Stimulated activated CD4-positive, alpha-beta T cell treated with anti-CD3 and anti-CD28 coated beads, Interleukin-4, amount 100 ng/mL, for 4 hours (primary cell): ENCODE measurements at places on chromosomes 1 and 21.

GRCh38 chr1:42165511-42166210 is 1.1 kb upstream of the GUCA2A start:
- DNase-seq: no peak

DNA sequence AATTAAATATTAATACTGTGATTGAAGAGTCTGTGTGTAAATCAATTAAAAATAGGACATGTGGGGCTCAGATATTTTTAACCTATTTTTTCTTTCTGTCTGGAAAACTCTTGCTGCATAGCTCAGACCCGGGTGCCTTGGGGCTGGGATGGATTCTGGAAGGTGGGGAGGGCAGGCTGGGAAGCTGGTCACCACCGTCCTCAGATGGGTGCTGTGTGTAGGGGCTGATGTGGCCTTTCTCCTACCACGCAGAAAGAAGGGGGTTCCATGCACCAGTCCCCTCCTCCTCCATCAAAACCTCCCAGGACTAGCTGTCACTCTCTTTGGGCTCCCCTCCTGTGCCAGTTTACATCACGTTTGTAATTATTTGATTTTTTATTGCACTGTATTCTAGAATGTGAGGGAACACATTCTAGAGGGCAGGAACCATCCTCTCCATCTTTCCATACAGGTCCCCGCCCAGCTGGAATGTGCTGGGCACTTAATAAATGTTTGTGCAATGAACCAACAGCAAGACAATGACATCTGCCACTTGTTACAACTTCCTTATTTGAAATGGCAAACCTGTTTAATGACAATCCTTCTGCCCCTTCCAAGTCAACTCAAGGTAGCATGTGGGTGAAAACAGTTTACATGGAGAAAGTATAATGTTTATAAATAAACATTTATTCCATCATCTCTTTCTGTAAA is 104.3 kb downstream of the EDEM3 start:
- DNase-seq: no peak

- no peak for DNase-seq
Measured at GRCh38 chr1:194347200-194347599, 1160.8 kb upstream of the B3GALT2 start.

DNA sequence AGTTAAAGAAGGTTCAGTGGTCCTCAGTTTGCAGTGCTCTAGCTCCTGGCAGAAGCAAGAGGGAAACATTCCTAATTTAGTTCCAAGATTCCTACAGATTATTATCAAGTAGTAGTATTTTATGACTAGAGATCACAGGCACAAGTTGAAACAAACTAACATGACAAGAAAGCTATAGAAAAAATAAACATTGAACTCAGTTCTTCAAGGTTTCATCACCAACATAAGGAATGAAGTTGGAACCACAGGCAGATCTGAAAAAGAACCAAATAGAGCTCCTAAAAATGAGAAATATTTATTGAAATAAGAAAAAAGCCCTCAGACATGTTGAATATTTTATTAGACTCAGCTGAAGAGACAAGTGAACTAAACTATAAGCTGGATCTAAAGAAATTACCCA is 40.6 kb downstream of the PDC start:
- no peak for DNase-seq

DNA sequence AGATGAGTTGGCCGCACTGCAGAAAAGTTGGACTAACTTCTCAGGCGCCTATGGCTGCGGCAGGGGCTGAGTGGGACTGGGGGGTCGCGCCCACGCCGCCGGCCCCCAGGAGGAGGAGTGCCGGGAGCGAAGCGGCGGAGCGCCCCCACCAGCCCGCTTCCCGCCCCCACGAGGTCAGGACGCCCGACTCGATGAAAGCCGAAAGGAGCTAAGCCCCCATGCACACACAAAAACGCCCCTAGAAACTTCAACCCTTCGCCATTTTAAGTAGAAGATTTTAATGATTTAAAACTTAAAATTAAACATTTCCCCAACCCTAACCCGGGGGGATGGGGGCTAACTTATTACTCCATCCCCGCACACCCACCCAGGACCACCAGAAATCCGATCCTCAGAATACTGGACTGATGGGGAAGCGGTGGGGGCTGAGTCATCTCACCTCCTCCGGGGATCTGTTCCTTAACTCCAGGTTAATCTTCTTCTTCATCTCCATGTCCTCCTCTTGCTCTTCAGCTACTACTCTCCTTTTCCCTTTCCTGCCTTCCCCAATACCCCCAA is 539 bp downstream of the ANP32E start:
- peak; percentile 30 for DNase-seq

DNA sequence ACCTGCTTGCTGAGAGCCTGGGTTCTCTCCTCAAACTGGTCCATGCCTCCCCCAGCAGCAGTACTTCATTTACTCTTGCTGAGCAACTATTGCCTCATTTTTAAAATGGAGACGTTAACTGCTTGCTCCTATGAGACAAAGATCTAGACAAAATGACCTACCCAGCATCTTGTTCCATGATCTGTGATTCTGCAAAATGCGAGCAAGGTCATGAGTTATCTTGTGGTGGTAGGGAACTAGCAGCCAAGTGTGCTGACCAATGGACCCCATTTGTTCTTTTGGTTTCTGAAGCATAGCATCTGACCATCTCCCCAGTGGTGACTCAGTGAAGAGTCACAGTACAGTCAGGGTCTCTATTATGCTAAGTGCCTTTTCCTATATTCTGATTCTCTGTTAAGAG is 40.4 kb downstream of the TBX15 start:
- DNase-seq: no peak

DNA sequence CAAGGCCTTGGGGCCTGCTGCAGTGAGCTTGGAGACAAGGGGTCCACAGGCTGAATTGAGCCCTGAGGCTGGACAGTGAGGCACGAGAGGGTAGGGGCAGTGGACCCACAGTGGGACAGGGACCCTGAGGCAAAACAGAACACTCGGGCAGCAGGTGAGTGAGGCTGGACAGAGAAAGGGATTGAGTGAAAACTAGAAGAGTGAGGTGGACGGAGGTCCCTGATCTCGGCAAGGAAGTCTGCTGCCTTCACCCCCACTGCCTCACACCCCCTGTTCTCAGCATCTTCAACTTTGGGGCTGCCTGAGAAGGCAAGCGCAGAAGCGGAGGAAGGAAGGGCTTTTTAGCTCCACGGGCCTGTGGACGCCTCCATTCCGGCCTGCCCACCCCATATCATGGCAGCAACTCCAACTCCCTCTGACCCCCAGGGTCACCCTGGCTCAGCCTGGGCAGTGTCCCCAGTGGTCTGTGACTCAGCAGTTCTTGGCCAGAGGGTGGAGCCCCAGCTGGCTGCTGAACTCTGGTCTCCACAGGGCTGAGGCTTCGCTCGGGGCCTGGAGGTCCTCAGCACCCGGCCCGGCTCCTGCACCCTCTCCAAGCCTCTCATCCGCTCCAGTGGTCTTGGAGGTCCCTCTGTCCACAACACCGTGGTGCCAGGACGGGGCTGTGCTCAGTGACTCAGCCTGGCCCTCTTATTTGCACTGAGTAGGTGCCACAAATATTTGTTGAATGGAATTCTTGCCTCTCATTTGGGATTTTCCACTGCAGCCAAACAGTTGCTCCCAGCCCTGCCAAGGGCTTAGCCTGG is 60.0 kb upstream of the EPS8L3 start:
- no peak for DNase-seq

DNA sequence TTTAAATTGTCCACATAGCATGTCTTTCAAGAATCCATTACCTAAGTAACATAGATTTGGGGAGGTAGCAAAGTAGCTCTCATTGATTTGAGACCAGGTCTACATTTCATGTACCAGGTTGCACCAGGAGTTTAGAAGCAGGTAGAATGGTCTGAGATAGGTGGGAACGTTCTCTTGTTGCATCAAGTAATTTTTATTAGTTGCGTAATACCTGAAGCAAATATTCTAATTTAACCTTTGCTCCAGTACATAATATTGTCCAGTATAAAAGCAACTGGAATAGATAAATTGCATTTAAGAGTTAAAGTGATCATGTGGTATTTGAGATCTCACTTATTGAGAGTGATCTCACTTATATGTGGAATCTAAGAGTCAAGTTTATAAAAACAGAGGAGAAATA is 597.1 kb upstream of the PRMT6 start:
- DNase-seq: no peak

- no peak for DNase-seq
Measured at GRCh38 chr1:14875524-14876509, 277.3 kb downstream of the KAZN start.

DNA sequence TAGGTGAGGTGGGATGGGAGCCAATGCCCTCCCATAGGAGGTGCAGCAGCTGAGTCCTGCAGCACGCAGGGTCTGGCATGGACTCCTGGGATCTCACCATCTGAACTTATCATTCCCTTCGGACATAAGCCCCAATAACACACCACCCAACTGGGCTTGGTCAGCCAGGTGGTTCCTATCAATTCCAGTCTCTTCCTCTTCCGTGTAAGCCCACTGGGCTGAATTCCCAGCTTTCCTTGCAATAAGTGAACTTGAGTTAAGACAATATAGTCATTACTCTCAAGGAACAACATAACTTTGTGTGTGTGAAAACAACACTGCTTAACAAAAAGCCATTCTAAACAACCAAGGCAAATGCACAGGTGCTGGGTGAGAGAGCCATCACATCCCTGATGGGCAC is 86.6 kb upstream of the EDN2 start:
- no peak for DNase-seq

DNA sequence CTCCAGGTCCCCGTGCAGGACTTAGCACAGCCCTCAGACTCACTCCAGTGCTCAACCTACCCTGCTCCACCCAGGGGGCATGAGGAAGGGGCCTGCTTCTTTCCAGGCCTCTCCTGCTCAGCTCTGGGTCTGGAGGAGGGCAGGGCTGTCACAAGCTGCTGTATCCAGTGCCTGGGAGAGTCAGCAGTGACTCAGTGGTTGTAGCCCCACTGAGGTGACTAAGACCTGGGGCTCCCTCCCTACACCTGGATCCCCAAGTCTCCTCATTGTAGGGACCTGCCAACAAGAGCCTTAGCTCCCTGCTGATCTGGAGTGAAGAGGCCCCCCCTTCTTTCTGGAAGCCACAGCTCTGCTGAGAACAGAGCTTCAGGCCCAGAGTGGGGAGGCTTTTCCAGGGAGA is 36.1 kb upstream of the FAM131C start:
- DNase-seq: no peak

GRCh38 chr21:15543473-15543872 is 186.3 kb upstream of the USP25 start:
- DNase-seq: no peak

DNA sequence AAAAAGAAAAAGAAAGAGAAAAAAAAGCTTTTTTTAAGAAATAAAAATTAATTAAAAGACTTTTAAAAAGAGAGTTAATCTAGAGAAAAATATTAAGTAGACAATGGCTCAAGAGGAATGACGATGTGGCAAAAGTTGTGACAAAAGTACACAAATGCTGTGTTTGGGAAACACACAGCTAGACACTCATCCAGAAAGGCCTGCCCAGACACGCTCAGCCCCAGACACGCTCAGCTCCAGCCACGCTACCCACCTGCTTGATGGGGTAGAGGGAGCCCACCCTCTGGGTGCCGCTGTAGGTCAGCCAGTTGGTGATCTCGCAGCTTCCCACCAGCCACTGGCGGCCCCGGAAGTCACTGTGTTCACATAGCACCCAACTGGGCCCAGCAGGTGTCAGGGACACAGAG is 10.2 kb downstream of the CD52 start:
- DNase-seq: no peak

- peak; percentile 54 for DNase-seq
Measured at GRCh38 chr1:109397581-109398342, at the start of gene SORT1. Gene SORT1 (minus strand): TSS chr1:109397918. CDS start chr1:109397892, 26 bp downstream.

DNA sequence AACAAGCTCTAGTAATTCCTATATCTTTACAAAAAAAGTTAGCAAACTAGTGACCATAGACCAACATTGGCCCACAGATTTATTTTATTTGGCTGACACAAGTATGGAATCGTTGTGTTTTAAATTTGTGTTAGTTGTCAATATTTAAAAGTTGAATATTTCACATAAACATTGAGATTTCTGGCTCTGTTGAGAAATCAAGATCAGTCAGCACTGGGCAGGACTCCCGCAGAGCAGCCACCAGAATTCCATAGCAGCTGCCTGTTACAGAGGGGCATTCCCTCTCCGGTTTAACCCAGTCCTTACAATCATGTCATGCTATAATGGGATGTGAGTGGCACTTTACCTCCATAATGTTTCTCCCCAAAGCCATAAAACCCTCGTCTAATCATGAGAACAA is 79.2 kb upstream of the NRIP1 start:
- no peak for DNase-seq

GRCh38 chr1:203116091-203116820 is 11.3 kb upstream of the ADORA1 start:
- no peak for DNase-seq

DNA sequence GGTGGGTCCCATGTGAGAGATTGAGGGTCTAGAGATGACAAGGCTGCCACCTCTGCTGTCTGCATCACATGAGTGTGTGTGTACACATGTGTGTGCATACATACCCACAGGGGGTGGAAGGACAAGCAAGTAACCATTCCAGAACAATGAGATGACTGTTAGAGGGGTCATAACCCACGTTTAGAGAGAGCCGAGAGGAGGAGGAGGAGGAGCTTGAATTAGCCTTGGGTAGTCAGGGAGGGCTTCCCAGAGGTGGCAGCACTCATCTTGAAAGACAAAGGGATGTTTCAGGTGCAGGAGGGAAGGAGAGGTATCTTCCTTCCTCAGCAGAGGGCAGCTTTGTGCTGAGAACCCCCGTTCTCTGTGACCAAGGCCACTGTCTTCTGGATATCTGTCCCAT is 21.3 kb downstream of the TNFRSF1B start:
- DNase-seq: no peak

DNA sequence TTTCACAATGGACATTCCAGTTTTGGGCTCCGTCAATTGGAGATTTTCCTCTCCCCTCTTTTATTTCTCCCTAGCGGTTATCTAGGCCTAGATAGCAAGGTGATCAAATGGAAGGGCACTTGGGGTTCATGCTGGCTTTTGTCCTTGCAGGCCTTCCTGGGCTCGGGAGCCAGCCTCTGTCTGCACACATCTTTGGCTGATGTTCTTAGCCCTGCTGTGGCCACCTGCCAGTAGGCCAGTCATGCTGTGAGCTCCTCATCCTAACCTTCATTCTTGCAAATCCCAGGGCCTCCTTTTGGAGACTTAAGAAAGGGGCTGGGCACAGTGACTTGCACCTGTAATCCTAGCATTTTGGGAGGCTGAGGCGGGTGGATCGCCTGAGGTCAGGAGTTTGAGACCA is 13.5 kb downstream of the TIE1 start:
- DNase-seq: no peak

GRCh38 chr1:19799230-19800075 is at the start of gene TMCO4:
Gene TMCO4 (minus strand): TSS chr1:19799916. CDS start chr1:19780758, 19,158 bp downstream.
- DNase-seq: peak; percentile 59

- no peak for DNase-seq
Measured at GRCh38 chr1:201080135-201080534, 32.1 kb downstream of the CACNA1S start.

GRCh38 chr1:79694241-79694640 is 687.7 kb upstream of the ADGRL4 start:
- no peak for DNase-seq

- no peak for DNase-seq
Measured at GRCh38 chr1:245604979-245605378, 450.2 kb downstream of the KIF26B start.
